ENCODE measurements at places on chromosomes 4 and X. TPM values are rescaled to one million over a fixed set of nuclear protein-coding genes. Genes with fewer than 3 reads are reported as not detected.
A peak's percentile ranks its signal among the peaks of the same experiment; 100 is the strongest.

DNA sequence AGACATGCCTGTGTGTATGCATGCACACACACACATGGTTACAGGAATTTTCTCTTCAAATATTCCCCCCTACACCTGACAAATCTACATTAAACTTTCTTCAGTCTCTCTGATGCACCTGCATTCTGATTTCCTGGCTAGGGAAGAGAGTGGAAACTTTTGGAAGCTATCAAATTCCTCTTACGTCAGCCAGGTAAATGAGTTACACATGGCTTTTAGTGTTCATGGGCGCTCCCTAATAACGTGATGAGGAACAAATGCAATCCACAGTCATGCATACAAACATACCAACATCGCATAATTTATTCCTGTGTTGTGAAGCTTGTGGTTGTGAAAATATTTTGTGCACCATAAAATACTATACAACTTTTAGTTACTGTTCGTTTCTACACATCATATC lies 34.9 kb downstream of the BMP3 start:
- no peak for DNase-seq

DDX53 gene
- not detected for polyA plus RNA-seq

CABS1 gene
- not detected for polyA plus RNA-seq

DNA sequence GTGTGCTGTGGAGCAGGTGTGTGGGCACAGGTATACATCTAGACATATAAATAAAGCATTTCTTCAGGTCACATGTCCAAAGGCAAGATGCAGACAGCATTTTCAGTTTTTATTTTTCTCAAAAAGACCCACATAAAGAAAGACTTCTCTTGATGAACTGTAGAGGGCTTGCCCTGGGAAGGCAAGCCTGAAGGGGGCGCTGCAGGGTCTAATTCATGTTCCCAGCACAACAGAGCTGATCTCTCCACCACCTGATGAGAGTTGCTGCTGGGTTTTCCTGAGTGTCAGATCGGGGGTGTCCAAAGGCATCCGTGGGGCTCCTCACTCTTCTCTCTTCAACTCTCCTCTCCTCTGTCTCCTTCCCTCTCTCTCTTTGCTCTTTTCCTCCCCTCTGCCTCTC lies 26.6 kb downstream of the ADRA2C start:
- DNase-seq = no peak

SUPT20HL2 gene
- not detected for polyA plus RNA-seq

GRCh38 chr4:37594099-37594498 lies 92.1 kb downstream of the RELL1 start:
- no peak for DNase-seq

MAGEC1 gene
- polyA plus RNA-seq = not detected

- DNase-seq = no peak
Observed at GRCh38 chrX:8679550-8679949, 52.4 kb downstream of the ANOS1 start.

XG gene
- 0.24 TPM for polyA plus RNA-seq

- DNase-seq = no peak
Observed at GRCh38 chr4:121842862-121843261, 19.2 kb upstream of the CCNA2 start.

DNA sequence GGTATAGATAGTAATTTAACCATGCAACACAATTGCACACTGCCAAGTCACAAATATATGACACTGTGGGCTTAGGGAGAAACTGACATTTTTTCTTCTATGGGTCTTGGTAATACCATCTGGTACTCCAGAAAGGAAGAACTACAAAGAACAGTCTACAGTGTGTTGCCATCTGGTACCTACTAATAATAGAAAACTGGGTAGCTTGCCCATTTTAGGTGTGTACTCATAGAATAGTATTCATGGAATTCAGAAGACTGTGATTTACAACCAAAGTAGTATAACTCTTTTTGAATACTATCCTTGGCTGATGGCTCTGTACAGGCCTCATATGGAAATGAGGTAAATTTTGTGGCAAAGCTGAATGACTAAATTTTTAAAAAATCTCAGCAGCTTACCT lies 132.6 kb upstream of the RPS6KA6 start:
- DNase-seq = no peak

DCLK2 gene
- polyA plus RNA-seq = 13.0 TPM

GRCh38 chr4:74319470-74319869 lies 11.2 kb downstream of the EPGN start:
- no peak for DNase-seq

DNA sequence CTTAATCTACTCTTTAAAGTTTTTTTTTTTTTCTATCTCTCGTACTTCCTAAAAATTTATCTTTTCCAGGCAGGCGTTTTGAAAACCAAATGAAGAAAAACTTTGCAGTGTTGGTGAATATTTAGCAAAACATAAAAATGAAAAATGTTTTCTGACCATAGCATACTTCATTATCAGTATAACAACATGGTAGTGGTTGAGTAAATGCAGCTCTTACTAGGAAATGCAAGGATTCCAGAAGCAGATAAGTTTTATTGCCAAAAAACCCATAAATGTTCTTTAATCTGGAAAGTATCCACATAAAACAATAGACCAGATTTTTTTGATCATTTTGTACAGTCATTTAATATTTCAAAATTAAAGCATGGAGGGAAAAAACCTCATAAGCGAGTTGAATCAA lies 136.9 kb upstream of the GUCY1A1 start:
- DNase-seq = no peak

DNA sequence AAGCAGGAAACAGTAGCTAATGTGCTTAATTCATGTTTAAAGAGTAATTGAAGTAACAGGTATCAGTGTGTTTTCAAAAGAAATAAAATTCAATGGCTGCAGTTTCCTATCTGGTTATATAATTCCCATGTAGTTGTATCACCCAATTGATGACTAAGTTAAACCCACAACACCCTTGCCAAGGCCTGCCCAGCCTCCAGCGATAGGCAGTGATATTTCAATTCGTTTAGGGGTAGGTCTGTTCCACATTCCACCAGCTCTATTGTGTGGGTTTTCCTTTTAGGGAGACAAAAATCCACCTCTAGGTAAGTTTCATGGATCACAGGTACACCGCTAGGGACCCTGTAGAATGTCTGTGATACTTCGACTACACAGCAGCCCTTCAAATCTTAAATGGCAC lies 24.7 kb upstream of the MXRA5 start:
- DNase-seq = no peak

GRCh38 chr4:86221002-86221401 lies 138.9 kb downstream of the MAPK10 start:
- DNase-seq = no peak

DNA sequence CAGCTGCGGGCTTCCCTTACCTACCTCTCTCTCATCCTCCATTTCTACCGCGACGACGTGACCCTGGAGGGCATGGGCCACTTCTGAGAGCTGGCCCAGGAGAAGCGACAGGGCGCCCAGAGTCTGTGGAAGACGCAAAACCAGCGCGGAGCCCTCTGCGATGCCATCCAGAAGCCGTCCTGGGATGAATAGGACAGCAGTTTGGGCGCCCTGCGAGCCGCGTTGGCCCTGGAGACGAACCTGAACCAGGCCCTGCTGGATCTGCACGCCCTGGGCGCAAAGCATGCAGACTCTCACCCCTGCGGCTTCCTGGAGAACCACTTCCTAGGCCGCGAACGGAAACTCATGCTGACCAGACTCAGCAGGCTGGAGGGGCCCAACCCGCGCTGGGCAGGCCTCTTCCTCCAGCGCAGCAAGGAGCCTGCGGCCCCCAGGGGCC lies 52.7 kb upstream of the TMPRSS11F start:
- DNase-seq = no peak

MFAP3L gene
- polyA plus RNA-seq = 24.6 TPM

DNA sequence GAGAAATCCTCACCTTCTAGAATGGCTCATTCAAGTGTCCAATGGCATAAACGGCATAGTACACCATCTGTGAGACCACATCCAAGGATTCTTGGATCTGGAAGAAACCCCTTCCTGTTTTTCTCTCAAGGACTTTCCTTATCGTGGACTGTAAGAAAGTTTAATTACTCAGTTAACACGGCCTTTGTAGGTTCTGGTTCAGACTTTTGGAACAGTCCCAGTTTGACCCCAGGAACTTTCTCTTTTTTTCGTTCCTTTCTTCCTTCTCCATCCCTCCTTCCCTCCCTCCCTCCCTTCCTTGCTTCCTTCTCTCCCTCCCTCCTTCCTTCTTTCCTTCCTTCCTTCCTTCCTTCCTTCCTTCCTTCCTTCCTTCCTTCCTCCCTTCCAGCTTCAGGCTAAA lies 343.5 kb upstream of the SMIM31 start:
- no peak for DNase-seq

GRCh38 chr4:76799140-76799539 lies 98.8 kb downstream of the SOWAHB start:
- DNase-seq = no peak

- DNase-seq = peak; percentile 2
Observed at GRCh38 chr4:337932-338758, 531 bp downstream of the ZNF141 start.

UGT8 gene
- 66.4 TPM for polyA plus RNA-seq

DNA sequence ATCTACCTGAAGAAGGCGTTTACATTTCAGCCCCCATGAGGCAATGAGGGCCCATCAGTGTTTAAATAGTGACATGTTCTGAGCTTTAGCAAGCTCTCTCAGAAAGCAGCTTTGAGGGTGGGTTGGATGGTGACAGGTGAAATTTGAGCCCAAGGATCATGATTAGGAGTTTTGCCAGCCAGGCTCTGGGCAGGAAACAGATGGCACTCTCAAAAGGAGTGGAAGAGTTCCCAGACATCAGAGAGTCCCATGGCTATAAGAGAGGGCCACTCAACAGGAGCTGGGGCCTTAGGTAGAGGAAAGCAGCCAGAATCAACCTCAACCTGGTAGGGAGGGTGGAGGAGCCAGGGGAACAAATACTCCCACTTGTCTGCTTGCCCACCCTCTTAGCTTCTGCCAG lies 499.8 kb downstream of the MID1IP1 start:
- no peak for DNase-seq

DNA sequence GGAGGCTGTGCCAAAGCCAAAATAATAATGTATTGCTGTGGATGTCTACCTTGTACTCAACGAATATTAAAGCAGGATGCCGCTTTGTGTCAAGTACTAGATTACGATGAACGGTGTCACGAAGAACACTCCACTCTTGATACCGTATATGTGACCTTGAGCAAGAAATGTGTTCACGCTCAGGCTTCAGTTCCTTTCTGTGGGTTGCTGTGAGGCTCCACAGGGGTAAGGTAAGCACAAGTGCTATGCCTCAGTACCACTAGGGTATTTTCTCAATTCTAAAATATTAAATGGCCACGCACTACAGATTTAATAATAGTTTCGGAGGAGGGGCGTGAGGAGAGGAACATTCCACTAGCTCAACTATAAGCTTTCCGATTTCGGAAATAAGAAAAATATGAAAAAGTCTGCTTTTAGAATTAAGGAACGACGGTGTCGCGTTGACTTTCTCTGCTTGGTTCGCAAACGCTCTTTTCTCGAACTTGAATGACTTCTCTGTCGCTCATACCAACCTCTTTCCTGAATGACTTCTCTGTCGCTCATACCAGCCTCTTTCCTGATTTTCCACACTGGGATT lies 607 bp upstream of the SCOC start:
- no peak for DNase-seq

- DNase-seq = no peak
Observed at GRCh38 chrX:115602729-115603389, 41.9 kb downstream of the PLS3 start.

GRCh38 chr4:112888622-112889021 lies 160.8 kb upstream of the ANK2 start:
- DNase-seq = no peak

DNA sequence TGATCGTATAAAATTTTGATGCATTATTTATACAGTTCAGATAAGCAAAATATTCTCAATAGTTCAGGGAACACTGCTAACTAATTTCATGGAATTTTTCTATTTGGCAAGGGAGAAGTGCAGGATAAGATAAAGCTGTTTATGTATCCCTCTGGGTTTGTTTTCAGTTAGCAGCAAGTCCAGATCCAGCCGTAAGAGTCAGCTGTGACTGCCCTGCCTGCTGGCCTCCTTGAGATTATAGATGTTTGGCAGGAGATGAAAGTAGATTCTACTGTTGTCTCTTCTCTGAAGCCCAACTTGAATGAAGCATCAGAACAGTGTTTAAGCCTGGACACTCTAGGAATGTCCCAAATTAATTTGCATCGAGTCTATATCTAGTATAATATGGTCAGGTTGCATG lies 29.5 kb downstream of the ANTXR2 start:
- peak; percentile 15 for DNase-seq

ENOPH1 gene
- polyA plus RNA-seq = 73.0 TPM

DNA sequence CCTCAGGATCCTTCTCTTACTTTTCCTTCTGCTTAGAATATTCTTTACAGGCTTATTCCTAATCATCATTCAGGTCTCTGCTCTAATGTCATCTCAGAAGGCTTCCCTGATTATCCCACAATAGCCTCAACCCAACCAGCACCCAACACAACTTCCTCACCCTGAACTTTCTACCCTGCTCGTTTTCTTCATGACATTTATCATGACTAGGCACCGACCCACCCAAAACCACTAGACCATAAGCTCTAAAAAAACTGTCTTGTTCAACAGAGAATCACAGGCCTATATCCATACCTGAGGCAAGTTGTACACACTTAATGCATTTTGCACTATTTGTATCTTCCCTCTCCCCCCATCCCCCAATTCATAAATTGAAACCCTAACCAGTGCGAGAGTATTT lies 95.3 kb downstream of the SH3RF1 start:
- DNase-seq = no peak

ETDA gene
- 0.38 TPM for polyA plus RNA-seq

FGF13 gene
- 25.1 TPM for polyA plus RNA-seq

DNA sequence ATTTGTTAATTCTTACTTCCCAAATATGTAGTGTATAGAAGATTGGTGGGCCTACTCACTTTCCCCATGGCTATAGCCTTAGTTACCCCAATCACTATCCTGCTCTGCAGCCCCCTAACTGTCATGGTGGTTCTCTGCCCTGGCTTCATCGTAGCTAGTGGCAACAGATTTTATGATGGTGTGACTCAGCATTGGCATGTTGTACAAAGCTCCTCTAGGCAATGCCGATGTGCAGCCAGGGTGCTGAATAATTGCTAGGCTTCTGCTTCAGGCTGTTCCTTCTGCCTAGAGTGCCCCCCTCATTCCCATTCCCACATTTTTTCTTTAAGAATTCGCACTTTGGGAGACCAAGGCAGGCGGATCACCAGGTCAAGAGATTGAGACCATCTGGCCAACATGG lies 35.2 kb downstream of the AFF2 start:
- DNase-seq = no peak

- DNase-seq = no peak
Observed at GRCh38 chr4:128379860-128380259, 92.2 kb upstream of the PGRMC2 start.

DNA sequence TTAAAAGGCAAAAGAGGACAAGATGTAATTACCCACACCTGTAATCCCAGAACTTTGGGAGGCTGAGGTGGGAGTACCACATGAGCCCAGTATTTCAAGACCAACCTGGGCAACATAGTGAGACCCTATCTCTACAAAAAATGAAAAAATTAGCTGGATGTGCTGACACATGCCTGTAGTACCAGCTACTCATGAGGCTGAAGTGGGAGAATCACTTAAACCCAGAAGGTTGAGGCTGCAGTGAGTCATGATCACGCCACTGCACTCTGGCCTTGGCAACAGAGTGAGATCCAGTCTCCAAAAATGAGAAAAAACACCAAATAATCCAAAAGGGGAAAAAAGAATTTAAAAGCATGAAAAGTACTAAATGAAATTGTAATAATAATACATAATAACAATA lies 30.8 kb downstream of the NR0B1 start:
- no peak for DNase-seq

GRCh38 chr4:110188113-110188512 lies 10.3 kb downstream of the ELOVL6 start:
- DNase-seq = no peak

- no peak for DNase-seq
Observed at GRCh38 chr4:122803788-122804208, 22.8 kb upstream of the FGF2 start.

Measured in right renal pelvis (tissue), 4 donors.